Kidney capillary endothelial cell (primary cell): ENCODE measurements at places on chromosomes 1 and 21.

DNA sequence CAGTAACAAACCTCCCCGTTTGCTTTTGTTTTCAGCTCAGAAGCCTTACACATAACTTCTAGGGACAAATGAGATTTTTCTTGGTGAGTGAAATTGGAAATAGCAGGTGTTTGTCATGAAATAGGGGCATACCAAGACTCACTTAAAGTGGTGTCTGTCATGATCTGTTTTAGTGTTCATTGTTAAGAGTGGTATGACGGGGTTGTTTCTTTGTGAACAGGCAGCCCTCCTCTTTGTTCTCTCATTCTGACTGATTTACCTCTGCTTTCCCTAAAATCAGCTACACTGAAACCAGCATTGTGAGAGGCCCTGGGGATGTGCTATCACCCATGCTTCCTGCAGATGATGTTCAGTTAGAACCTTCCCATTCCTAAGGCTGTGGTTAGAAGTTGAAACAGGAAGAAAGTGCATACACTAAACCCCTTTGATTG, 2.5 kb upstream of the ERO1B start:
- DNase-seq = no peak

- DNase-seq = no peak
These were observed 64.5 kb upstream of the SCCPDH start for GRCh38 chr1:246659594-246660140.

DNA sequence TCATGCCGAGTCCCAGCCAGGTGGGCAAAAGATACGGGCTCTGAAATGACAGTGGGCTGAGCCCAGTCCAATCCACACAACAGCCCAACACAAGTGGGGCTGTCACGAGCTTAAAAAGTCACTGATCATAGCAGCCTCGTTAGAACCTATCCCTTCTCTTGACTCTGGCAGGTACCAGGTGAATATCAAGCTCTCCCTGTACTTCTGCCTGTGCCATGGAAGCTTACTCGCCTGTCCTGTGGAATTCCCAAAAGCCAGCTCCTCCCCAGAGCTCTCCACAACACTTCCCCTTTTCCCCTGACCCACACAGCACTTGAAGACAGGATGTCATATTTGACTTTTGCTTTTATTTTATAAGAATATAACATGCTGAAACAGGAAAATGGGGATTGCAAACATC, 5.9 kb downstream of the RGS16 start:
- DNase-seq = no peak

DNA sequence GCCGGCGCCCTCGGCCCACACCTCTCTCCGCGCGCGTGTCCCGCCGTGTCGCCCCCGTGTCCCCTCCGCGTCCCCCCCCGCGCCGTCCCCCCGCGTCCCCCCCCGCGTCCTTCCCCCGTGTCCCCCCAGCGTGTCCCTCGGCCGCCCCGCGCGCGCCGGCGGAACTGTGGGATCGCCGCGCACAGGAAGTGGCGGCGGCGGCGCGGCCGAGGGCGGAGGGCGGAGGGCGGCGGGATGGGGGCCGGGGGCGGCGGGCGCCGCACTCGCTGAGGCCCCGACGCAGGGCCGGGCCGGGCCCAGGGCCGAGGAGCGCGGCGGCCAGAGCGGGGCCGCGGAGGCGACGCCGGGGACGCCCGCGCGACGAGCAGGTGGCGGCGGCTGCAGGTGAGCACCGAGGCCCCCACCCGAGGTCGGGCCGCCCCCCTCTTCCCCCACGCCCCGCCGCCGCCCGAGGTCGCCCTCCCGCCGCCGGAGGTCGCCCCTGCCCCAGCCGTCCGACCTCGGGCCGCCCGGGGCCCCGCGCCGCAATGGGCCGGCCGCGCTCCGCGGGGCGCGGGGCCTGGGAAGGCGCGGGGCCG, at the start of gene AGPAT3:
TSS of gene AGPAT3 (plus strand) at position 262 of the 578 bp plus-strand sequence. CDS start 94,459 bp downstream, outside the sequence.
- peak; percentile 16 for DNase-seq

DNA sequence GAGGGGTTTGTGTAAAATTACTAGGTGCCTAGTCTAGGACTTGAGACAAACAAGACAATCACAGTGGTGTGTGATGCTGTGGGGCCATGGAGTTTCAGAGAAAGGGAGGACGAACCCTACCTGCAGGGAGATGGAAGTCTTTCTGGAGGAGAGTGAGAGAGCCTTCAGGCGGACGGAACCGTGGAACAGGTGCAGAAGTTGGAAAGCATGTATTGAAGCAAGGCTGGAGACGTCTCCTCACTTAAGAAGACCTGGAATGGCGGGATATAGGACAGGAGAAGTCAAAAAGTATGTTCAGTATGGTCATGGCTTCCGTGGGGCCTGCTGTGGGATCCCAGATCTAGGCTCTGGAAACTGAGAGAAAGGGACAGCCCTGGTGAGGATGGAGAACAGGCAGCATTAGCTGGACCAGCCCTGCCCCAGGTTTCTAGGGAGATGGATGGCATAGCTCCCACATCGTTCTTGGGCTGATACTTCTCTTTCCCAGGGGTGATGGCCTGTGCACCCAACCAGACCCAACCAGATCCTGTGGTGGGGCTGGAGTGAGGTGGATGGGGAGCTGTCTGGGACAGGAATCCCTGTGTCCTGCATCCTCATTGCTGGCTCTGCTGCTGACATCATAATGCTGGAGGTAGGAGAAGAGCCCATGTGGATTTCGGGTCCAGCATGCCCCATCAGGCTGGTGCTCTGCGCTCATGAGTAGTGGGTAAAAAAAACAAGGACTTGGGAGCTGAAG, 15.0 kb upstream of the LRP8 start:
- DNase-seq = no peak

DNA sequence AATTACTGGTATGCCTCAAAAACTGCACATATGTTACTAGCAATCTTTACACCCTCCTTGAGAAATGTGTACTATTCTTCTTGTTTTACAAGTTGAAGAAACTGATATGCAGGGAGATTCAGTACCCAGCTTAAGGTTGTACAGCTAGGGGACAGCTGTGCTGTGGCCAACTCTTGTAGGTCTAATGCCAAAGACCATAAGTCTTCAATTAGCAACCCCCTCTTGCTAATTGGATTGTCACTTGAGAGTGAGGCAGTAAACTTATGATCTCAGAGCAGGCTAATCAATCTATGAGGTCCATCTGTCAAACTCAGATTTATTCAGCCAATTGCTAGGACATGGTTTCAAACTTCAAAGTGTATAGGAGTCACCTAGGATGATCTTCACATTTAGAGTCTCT, 492.0 kb upstream of the USP24 start:
- DNase-seq = no peak

DNA sequence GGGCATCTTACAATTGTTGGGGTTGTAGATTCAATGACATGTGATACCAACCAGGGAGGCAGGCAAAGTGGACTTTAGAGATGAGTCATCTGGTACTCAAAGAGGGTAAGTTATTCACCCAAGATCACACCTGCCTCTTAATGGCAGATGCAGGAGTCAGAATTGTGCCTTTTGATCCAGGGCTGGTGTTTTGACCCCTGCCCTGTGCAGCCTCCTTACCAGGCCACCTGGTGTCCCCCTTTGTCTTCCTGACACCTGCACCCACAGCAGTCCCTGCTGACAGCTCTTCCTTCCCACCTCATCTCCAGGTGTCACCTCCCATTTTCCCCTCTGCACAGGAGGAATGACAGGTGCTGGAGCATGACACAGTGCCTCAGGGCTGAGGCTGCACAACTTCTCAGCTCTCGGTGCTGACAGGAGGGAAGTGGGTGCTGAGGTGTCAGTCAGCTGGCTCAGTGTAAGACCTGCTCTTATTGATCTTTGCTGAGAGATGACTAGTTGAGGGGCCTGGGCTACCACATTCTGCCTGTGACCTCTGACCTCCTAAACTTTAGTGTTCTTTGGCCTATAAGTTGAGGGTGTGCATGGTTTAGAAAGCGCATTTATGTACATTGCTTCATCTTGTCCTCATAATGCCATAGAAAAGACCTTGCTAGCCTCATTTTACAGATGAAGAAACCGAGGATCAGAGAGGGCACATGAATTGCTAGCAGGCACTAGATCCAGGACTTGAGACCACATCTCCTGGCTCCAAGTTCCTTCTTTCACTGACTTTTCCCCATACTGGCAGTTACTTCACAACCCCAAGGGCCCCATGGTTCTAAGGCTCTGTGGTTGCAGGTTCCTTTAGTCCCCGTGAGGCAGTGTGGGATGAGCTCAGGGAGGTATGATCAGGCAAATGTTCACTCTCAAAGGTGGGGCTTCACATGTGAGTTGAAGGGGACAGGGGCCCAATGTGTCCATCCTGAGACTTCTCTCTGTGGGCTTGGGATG, 31.3 kb downstream of the CACNA1E start:
- no peak for DNase-seq

DNA sequence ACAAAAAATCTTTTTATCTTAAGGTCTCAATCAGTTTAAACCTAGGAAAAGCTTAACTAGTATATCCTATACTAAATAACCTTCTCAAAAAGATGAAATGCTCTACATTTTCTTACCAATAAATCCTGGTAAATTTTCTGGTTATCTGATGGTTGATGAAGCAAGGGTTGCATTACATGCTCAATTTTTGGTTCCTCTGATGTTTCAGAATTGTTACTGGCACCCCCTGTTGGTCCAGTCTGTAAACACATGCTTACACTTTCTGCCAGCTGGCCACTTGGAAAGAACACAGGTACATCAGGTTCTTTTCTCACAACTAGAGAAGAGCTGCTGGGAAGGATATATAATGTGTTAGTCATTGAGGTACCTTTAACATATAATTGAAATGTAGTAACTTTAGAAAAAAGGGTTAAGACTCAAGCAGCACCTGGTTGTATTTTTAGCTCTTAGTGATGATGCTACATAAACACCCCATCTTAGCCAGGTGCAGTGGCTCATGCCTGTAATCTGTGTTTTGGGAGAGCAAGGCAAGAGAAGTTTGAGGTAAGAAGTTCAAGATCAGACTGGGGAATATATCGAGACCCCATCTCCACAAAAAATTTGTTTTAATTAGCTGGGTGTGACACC, 30.9 kb upstream of the TAL1 start:
- peak; percentile 51 for DNase-seq

GRCh38 chr1:51093581-51093980, 8.4 kb upstream of the C1orf185 start:
- DNase-seq = no peak

DNA sequence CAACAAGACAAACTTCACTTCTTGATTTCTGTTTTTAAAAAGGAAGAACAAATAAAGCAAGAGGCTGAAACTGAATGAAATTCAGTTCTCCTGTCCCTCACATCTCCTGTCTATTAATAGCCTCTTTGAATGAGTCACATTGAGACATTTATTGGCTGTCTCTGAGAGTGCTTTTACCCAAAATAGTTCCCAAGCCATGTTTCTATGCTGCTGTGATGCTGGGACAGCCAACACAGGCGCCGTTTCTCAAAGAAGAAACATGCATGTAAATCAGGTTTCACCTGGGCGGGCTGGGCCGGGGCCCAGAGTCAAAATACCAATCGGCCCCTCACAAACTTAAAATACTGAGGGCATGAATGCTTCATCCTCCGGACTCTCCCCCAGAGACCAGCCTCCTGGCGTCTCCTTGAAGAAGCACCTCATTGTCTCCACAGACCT, 105.2 kb downstream of the EDEM3 start:
- DNase-seq = no peak

- no peak for DNase-seq
These were observed 2.1 kb downstream of the CD164L2 start for GRCh38 chr1:27380766-27381733.

DNA sequence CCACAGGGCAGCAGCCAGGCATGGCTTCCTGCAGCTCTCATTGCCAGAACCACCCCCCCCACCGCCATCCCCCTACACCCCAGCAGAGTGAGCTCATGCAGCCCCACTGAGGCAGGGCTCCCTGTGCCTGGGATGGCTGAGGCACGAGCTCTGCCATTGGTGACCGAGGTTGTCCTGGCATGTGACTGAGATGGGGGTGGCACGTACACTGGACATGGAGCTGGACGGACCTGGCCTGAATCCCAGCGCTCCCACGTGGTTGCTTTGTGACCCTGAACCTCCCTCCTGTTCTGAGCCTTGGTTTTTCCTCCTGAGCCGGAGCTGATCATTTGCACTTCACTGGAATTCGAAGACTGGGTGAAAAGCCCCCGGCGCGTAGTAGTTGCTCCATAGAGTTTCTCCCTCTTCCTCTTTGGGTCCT, 28.3 kb downstream of the ALPL start:
- no peak for DNase-seq
